Stimulated activated naive B cell treated with anti-CD40 and anti-IgM and Interleukin-4, amounts not matched to agents 10 μg/mL and 1 μg/mL and 100 μg/mL, for 72 hours (primary cell): ENCODE measurements at places on chromosomes 16 and 17.

DNA sequence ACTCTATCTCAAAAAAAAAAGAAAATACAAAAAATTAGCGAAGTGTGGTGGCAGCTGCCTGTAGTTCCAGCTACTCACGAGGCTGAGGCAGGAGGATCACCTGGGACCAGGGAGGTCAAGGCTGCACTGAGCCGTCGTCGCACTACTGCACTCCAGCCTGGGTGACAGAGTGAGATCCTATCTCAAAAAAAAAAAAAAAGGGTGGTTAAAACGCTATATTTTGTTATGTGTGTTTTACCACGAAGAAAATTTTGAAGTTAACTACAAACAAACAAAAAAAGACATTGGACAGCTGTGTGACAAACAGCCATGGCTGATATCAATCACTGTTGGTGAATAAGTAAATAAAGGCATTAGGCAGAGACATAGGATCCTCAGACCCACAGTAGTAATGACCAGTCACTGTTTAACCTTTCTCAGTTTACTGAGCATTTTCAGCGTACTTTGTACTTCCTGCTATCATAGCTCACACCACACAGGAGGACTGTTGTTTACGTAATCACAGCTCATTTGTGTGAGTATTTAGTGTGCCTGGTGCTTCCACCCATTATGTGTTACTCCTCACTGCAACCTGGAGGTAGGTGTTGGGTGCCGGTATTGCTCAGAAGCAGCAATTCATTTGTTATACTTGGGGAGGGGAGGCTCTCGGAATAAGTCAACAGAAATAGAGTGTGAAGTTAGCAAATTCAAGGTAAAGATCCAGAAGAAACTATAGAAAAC is 55.4 kb downstream of the COPRS start:
- H3K27ac ChIP-seq: no peak overlapping the region
- no peak for DNase-seq
- no peaks in the 10 kb centered on the region for H3K36me3 ChIP-seq
- no peak overlapping the region for H3K4me3 ChIP-seq
- H3K27me3 ChIP-seq: peaks cover 6% of the 10 kb centered on the region

DNA sequence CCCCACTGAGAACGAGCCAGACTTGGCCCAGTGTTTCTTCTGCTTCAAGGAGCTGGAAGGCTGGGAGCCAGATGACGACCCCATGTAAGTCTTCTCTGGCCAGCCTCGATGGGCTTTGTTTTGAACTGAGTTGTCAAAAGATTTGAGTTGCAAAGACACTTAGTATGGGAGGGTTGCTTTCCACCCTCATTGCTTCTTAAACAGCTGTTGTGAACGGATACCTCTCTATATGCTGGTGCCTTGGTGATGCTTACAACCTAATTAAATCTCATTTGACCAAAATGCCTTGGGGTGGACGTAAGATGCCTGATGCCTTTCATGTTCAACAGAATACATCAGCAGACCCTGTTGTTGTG is 631 bp downstream of the BIRC5 start:
- H3K27me3 ChIP-seq: no peaks in the 10 kb centered on the region
- DNase-seq: no peak
- peaks cover 4% of the 10 kb centered on the region for H3K4me1 ChIP-seq
- no peaks in the 10 kb centered on the region for H3K36me3 ChIP-seq

DNA sequence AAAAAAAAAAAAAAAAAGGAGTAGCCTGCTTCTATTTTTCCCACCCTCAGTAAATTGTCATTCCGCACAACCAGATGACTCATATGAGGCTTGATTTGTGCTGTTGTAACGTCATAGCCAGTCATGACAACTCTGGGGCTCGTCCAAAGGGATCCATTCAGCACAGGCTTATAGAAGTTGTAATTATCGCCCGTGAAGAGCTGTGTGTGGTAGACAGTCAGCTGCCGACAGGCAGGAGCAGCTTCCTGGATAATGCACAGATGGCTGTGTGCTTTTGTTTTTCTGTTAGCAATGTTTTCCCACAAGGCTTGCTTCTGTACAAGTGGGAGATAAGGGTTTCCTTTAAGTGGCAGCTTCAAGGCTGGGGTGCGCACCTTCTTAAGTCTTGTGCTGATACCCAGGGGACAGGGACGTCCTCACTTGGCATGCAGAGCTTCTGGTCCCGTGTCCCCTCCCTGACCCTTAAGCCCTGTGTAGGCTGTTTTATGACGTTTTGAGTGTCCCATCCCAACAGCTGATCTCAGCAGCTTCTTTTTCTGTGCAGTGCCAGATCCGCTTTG is 26.0 kb downstream of the SNX29 start:
- DNase-seq: no peak
- H3K27me3 ChIP-seq: no peaks in the 10 kb centered on the region
- H3K27ac ChIP-seq: peak overlapping the region; percentile 14
- H3K4me3 ChIP-seq: no peak overlapping the region

DNA sequence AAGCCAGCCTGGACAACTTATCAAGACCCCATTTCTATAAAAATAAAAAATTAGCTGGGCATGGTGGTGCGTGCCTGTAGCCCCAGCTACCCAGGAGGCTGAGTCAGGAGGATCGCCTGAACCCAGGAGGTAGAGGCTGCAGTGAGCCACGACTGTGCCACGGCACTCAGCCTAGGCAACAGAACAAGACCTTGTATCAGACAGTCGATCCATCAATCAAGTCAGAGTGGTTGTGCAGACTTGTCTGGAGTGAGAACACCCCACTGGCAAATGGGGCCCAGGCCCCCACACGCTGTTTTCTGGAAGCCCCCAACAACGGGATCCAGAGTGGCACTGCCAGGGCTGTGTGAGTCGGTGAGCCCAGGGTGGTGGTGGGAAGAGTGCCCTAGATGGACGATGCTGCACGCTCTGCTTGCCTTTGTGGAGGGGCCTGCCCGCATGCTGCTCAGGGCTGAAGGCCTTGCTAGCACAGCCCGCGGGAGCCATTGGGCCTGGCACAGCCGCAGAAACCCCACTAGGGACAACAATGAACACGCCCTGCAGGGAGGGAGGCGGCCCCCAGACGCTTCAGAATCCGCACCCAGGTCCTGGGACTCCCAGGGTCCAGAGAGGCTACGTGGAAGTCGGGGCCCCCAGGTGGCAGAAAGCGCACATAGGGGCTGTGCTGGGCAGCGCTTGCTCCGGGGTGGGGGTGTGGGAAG is 80.1 kb upstream of the GNG13 start:
- H3K4me1 ChIP-seq: peaks cover 21% of the 10 kb centered on the region
- peaks cover 30% of the 10 kb centered on the region for H3K36me3 ChIP-seq
- no peak for DNase-seq
- no peak overlapping the region for H3K4me3 ChIP-seq

GRCh38 chr16:86577314-86577971 is 906 bp upstream of the FOXL1 start:
- H3K36me3 ChIP-seq: no peaks in the 10 kb centered on the region
- H3K4me3 ChIP-seq: no peak overlapping the region
- no peak overlapping the region for H3K27ac ChIP-seq
